Smooth muscle cell of the pulmonary artery (primary cell): ENCODE measurements at places on chromosomes 3 and 15. TPM values are rescaled to one million over a fixed set of nuclear protein-coding genes. Genes with fewer than 3 reads are reported as not detected.

The PLAAT1 gene
- total RNA-seq, result not detected in 2 replicates

The SH3GL3 gene
- total RNA-seq, result 0.07 and 0.20 TPM in 2 replicates

The VEPH1 gene
- total RNA-seq, result 33.4 and 72.0 TPM in 2 replicates

The SNTN gene
- not detected in 2 replicates for total RNA-seq

The NR2E3 gene
- 0.13 and 0.20 TPM in 2 replicates for total RNA-seq

The GOLGA8K gene
- total RNA-seq, result 0.36 and 0.46 TPM in 2 replicates

The SLC9A9 gene
- total RNA-seq, result 2.4 and 6.6 TPM in 2 replicates

The ERICH6 gene
- total RNA-seq, result 0.03 and 0.07 TPM in 2 replicates

The PIF1 gene
- 5.2 and 6.3 TPM in 2 replicates for total RNA-seq

The TERC gene
- 23.9 and 66.4 TPM in 2 replicates for total RNA-seq

The CASR gene
- not detected in 2 replicates for total RNA-seq

The BFSP2 gene
- total RNA-seq, result not detected in 2 replicates

The CHRM5 gene
- 0.07 TPM in 1 of 2 replicates, not detected in the other for total RNA-seq

The EIF4E3 gene
- 0.83 and 2.9 TPM in 2 replicates for total RNA-seq

The RPP25 gene
- total RNA-seq, result 2.6 and 4.6 TPM in 2 replicates

The TBCCD1 gene
- 14.0 and 15.2 TPM in 2 replicates for total RNA-seq

The RTP4 gene
- total RNA-seq, result 0.20 and 0.59 TPM in 2 replicates

The EPHA6 gene
- total RNA-seq, result not detected in 2 replicates
